ENCODE measurements at places on chromosomes 1 and 21.

DNA sequence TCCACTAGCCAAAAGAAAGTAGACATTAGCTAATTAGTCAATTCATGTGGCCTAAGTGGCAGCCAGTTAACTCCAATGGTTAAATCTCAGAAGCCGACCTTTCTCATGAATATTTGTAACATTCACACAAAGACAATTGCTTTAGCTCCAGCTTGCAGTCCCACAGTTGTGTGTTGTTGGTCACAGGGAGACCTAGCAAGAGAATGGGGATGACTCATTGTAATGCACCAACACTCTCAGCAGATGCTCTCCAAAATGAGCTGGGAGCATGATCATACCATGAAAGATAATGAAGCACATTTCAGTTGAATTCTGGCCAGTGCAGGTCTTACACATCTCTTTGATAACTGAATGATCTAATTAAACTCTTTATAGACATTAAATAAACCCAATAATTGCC, 160.4 kb downstream of the HLX start:
- peak; percentile 19 for DNase-seq

GRCh38 chr1:163131981-163132380, 62.8 kb downstream of the RGS4 start:
- no peak for DNase-seq

DNA sequence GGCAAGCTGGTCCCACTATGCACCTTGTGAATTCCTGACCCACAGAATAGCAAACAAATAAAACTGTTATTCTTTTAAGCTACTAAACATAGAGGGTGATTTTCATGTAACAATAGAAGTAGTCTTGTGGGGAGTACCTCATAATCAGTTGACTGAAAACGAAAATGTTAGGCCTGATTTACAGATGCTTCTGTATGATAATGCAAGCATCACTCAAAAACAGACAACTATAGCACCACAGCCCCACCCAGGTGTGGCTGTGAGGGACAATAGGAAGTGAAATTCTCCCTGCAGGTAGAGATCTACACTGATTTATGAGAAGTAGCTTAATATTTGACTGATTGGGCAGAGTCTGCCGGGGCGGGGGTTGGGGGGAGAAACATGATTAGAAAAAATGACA, 26.5 kb upstream of the KRTAP19-8 start:
- no peak for DNase-seq

- no peak for DNase-seq
Observed at GRCh38 chr1:117321680-117322609, 45.3 kb upstream of the MAN1A2 start.

DNA sequence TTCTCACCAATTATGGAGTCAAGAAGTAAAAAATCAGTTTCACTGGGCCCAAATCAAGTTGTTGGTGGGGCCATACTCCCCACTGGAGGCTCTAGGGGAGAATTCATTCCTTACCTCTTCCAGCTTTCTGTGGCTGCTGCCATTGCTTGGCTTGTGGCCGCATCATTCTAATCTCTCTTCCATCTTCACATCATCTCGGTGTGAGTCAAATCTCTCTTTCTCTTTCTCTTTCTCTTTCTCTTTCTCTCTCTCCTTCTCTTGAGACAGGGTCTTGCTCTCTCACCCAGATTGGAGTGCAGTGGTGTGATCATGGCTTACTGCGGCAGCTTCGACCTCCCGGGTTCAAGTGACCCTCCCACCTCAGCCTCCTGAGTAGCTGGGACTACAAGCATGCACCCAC, 28.1 kb downstream of the FAM89A start:
- no peak for DNase-seq

- DNase-seq: peak; percentile 100
Observed at GRCh38 chr1:23562137-23562876, 3.0 kb upstream of the ID3 start.

DNA sequence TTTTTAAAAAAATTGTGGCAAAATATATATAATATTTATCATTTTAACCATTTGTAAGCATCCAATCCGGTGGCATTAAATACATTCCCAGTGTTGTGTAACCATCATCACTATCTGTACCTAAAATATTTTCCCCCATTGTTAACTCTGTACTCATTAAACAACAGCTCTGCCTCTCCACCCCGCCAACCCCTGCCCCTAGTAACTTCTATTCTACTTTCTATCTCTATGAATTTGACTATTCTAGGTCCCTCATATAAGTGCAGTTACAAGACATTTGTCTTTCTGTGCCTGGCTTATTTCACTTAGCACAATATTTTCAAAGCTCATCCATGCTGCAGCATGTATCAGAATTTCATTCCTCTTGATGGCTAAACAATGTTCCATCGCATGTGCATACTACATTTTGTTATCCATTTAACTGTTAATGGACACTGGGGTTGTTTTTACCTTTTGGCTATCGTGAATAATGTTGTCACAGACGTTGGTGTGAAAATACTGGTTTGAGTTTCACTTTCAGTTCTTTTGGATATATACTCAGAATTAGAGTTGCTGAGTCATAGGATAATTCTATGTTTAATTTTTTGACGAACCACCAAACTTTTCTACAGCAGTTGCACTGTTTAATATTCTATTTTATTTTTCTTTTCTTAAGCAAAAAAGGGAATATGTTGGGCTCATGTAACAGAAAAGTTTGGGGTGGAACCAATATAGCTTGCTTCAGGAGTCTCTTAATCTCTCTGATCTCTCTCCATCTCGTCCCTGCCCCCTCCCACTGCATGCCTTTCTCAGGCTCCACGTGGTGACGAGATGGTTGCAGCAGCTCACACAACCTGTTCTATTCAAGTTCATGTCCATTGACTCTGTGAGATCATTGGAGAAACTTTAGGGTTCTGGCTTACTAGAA, 25.2 kb upstream of the RCAN1 start:
- no peak for DNase-seq

GRCh38 chr1:67530071-67530470, 99.9 kb upstream of the SERBP1 start:
- no peak for DNase-seq

- no peak for DNase-seq
Observed at GRCh38 chr1:165034136-165034809, 322.2 kb downstream of the LMX1A start.

GRCh38 chr1:168320800-168321450, 40.2 kb downstream of the TBX19 start:
- DNase-seq: peak; percentile 34

DNA sequence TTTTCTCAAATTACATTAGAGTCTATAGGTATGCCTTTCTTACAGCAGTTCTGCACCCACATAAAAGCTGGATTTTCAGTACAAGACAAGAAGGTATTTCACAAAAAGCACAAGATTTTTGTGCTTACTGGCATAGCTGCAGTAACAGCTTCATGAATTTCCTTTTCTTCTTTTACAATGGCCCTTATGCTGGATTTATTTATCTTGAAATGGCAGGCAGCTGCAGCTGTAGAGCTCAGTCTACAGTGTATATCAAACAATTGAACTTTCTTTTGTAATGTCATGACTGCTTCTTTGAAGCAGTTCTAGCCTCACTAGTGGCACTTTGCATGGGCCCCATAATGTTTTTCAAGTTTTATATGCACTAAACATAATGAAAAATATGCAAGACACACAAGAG, 510.2 kb downstream of the KCNT2 start:
- DNase-seq: peak; percentile 1

DNA sequence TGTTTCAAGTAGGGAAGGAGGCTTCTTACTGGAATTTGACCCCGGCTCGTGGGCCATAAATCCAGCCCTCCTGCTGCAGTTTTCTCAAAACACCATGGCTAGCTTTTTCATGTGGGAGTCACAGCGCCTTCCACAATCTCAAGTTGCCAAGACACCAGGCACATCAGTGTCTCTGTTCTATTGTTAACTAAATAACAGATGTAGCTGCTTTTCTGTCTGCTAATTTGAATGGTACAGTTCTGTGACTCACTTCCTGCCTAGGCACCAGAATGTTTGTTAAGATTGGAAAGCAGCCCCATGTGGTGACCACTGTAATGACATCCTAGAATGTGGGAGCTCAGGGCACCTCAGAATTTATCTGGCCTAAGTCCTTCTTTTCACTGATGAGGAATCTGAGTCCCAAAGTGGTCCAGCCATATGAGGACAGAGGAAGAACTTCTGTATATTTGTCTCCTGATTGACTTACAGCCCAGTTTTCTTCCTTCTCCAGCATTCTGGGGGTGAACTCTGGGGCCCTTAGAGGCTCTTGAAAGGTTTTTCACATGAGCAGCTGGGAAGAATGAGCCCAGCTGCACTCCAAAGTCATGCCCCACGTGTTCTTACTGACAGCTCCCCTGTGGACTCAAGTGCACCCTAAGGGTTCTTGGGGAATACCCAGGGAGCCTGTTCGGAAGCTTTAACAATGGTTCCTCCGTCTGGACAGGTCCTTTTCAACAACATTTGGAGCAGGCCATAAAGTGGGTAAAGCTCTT, 27.5 kb downstream of the TRIM45 start:
- DNase-seq: peak; percentile 39

DNA sequence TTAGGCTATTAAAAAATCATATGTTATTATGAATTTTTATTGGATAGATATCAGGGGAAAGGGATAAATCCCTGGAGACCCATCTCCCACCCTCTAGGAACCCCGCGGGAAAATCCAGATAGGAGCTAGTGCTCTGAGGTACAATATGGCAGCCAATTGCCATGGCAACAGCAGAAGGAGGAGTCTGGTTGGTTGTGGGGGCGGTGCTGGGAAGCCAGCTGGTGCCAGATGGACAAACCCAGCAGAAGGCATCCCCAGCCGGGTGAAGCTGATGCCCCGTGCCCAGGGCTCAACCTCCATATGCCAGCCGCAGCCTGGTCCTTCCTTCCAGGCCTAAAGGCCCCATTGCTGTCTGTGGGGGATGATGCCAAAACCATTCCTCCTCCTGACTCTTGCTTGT, 38.3 kb downstream of the RHBG start:
- DNase-seq: no peak

DNA sequence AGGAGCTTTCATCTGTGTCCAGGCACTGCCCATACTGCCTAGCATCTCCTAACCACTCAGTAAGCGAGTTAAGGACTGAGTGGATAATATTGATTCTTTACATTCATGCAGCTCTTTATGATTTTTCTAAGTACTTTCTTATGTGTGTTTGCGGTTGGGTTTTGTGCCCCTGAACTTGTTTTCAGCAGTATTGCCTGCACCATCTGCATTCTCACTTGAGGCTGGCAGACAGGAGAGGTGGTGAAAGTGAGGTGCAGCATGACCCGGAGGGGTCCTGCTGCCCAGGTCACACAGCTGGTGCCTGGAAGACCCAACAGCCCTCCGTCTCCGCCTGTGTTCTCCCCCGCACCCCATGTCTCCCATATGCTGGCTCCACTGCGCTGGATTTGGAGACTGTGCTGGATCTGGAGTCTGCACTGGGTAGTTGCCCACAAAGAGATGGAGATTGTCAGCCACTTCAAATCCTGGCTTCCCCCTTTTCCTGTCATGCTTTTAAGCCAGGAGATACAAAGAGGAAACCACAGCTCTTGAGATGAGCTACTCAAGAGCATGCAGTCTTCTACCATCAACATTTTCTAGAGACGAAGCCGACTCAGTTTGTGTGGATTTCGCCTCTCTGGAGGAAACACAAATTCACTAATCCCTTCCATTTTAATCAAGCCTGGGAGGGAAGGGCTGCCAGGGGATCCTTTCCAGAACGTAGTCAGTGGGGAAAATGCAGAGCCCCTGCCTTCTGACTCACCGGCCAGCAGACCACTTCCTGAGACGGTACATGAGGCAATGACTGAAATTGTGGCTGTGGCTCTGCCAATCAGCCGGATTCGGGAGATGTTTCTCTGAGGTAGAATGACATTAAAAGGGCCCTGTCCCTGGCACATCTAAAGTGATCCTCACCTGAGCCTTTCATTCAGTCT, 71.7 kb upstream of the ANGPTL1 start:
- DNase-seq: peak; percentile 11

- no peak for DNase-seq
Observed at GRCh38 chr1:31433396-31433930, 20.4 kb downstream of the SERINC2 start.

Data from SJCRH30 (cell line).